Uterus (tissue), 4 donors: ENCODE measurements at places on chromosomes 5 and 9. TPM values are rescaled to one million over a fixed set of nuclear protein-coding genes. Genes with fewer than 3 reads are reported as not detected.

GRCh38 chr5:124887223-124887622, 140.8 kb upstream of the ZNF608 start:
- DNase-seq: no peak

DNA sequence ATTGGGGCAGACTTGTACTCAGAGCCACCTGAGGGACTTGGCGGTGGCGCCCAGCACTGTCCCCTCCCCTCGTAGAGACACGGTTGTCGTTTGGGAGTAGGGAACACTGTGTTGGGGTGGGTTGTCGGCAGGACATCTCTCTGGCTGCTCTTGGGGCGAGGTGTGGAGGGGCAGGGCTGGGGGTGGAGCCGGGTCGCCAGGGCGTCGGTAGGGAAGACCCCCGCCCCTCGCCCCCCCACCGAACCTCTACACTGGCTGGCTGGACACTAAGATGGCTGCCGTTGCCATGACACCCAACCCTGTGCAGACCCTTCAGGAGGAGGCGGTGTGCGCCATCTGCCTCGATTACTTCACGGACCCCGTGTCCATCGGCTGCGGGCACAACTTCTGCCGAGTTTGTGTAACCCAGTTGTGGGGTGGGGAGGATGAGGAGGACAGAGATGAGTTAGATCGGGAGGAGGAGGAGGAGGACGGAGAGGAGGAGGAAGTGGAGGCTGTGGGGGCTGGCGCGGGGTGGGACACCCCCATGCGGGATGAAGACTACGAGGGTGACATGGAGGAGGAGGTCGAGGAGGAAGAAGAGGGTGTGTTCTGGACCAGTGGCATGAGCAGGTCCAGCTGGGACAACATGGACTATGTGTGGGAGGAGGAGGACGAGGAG, 778 bp downstream of the TRIM41 start:
- no peak for DNase-seq

GRCh38 chr9:36187414-36187813, 3.3 kb upstream of the CLTA start:
- no peak for DNase-seq

DNA sequence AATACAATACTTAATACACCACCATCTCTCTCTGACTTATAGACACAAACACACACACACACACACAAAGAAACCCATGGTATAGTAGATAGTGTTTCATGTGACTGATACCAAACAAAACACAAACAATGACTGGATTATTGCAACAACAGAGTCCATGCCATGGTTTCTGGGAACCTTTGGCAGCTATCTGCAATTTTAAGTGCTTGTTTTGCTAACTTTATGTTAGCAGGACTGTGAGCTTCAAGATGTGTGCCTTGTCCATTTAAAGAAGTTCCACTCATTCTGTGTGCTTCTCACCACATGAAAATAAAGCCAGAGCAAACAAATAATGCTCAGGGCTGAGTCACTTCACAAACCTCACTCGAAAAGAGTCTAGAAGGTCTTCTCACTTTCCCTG, 15.1 kb upstream of the LURAP1L start:
- no peak for DNase-seq

GRCh38 chr9:83981126-83981871, 694 bp downstream of the RMI1 start:
- DNase-seq: no peak

- DNase-seq: no peak
These were observed 505 bp upstream of the ACER2 start for GRCh38 chr9:19408316-19408692.

DNA sequence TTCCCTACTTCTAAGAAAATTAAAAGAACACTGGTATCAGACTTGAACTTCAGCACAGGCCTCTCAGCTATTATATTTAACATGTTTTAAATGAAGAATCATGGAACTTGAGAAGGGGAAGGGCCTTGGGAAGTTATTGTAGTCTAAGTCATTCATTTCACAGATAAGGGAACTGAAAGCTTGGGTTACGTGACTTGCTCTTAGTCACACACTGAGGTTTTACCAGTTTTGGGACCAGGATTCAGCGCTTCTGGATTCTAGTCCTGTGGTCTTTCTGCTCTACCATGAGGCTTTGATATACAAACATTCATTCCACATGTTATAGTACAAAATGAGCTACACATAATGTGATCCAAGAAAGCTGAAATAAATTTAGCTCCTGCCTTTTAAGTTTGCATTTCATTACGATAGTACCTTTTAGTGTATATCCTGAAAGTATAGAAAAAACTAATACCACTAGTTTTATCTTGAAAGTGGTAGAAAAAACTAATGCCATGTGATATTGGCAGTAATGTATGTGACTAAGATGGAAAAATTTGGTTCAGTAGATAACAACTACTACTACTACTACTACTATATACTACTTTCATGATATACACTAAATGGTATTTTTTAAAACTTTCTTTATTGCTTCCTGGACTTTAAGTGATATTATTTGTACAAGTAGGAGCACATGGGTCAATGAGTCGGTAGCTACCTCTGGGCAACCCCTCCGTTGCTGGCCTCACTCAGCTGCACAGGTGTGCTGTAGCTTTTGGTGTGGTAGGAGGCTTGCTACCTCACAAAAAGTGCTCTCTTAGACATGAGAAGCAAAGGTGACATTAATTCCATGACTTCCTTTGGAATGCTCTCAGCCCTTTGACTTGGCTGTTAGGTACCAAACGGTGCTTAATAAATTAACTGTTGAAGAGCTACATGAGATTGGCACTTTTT, 40.7 kb downstream of the F2RL2 start:
- DNase-seq: no peak

DNA sequence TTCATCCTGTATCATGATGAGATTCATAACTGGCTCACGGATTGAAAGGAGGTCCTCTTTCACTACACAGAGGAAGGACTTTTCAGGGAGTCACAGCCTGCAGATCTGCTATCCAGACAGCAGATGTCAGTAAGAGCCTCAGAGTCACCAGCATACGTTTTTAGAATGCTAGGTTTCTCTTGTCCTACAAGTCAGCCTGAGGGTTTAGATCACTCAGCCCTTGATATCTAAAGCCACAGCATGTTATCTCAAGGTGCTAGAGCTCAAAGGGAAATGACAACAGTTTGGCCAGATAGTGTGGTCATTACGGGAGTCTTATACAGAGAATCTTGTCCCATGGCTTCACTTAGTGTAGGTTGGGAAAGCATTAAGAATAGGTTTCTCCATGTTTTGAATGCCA, 30.9 kb upstream of the SLC46A2 start:
- no peak for DNase-seq

The DOCK2 gene
- total RNA-seq: 17.4 TPM

The SLC36A2 gene
- total RNA-seq: not detected

The MSMP gene
- total RNA-seq: not detected
